ENCODE measurements at places on chromosomes 13 and 19. TPM values are rescaled to one million over a fixed set of nuclear protein-coding genes. Genes with fewer than 3 reads are reported as not detected.

ZNF491 gene
- not detected for total RNA-seq

IGFL1 gene
- not detected for total RNA-seq

FNDC3A gene
- total RNA-seq, result 39.2 TPM

ZNF345 gene
- total RNA-seq, result 0.58 TPM

DMKN gene
- total RNA-seq, result 11.0 TPM

ACP7 gene
- total RNA-seq, result not detected

PINLYP gene
- total RNA-seq, result 11.3 TPM

OXGR1 gene
- total RNA-seq, result not detected

GPR18 gene
- total RNA-seq, result not detected

SLC25A41 gene
- not detected for total RNA-seq

GDF15 gene
- total RNA-seq, result 92.8 TPM

FUT2 gene
- total RNA-seq, result not detected

MVB12A gene
- 143 TPM for total RNA-seq

OR7A17 gene
- total RNA-seq, result not detected

SPRY2 gene
- total RNA-seq, result 8.0 TPM

RNF225 gene
- total RNA-seq, result not detected

TRPC4 gene
- 4.3 TPM for total RNA-seq

MTUS2 gene
- not detected for total RNA-seq

KASH5 gene
- not detected for total RNA-seq

HSH2D gene
- total RNA-seq, result not detected

B3GNT8 gene
- 2.5 TPM for total RNA-seq

MYH14 gene
- total RNA-seq, result not detected
